ENCODE measurements at places on chromosomes 4 and X. TPM values are rescaled to one million over a fixed set of nuclear protein-coding genes. Genes with fewer than 3 reads are reported as not detected.

DNA sequence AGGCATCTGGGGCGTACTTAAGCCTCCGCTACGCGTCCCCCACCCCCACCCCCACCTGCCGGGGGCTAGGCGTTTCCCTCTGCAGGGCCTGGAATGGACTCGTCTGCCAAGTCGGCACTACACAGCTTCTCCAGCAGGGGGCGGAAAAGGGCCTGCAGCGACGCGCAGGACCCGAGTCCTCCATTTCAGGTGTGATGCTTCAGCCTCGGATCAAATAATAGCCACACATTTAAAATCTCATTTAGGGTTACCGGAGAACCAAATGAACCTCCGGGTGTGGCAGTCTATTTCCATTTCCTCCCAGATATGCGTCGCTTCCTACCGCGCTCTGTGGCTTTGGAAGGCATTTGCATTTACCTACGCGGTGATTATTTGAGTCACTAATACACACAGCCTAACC is 2.9 kb downstream of the PAK3 start:
- DNase-seq = no peak

GRCh38 chrX:21960569-21961541 is 20.3 kb downstream of the SMS start:
- DNase-seq = no peak

DNA sequence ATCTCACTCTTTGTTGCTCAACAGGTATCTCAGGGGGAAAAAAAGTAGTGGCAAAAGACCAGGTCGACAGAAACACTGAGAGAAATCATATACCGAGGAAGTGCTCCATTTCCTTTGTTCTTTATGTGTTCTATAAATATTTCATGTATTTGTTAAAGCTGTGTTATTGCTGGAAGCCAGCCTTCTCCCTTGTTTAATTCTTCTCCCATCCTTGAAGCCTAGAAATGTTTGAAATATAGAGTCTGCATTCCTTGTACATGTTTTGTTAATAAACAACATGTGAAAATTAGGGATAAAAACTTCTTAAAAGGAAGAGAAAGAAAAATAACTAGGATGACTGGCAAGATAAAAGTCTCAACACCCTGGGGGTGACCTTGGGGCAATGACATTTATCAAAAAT is 186.2 kb downstream of the ANKRD50 start:
- no peak for DNase-seq

GRCh38 chr4:52956691-52957090 is 94.6 kb downstream of the RASL11B start:
- DNase-seq = no peak

- no peak for DNase-seq
Measured at GRCh38 chrX:132592880-132593279, 104.0 kb upstream of the MBNL3 start.

- no peak for DNase-seq
Measured at GRCh38 chr4:4762909-4763821, 96.3 kb upstream of the MSX1 start.

The GBA3 gene
- not detected for total RNA-seq

The HTATSF1 gene
- total RNA-seq = 43.8 TPM

The F8A3 gene
- 12.7 TPM for total RNA-seq

The LRP2BP gene
- 0.08 TPM for total RNA-seq
